ENCODE measurements at places on chromosomes 7 and 10.

- no peak for DNase-seq
Measured at GRCh38 chr7:50751146-50751545, 31.6 kb downstream of the GRB10 start.

GRCh38 chr7:105309235-105310169 lies 79.2 kb downstream of the SRPK2 start:
- no peak for DNase-seq

DNA sequence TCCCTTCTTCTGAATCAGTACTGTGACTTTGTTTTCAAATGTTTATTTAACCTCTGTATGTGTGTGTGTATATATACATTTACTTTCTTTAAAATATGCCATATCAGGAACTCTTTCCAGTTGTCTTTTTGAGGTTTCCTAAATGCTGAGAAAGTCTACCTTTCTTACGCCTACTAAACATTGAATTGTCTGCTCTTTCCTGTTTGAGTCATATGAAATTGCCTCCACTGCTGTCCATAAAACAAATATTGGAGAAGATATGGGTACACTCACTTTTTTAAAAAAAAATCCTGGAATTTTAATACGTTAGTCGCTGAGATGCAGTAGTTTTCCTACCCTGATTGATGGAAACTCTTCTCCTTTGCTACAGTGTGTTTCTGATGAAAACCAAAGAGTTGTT lies 298.7 kb upstream of the TEX47 start:
- no peak for DNase-seq

DNA sequence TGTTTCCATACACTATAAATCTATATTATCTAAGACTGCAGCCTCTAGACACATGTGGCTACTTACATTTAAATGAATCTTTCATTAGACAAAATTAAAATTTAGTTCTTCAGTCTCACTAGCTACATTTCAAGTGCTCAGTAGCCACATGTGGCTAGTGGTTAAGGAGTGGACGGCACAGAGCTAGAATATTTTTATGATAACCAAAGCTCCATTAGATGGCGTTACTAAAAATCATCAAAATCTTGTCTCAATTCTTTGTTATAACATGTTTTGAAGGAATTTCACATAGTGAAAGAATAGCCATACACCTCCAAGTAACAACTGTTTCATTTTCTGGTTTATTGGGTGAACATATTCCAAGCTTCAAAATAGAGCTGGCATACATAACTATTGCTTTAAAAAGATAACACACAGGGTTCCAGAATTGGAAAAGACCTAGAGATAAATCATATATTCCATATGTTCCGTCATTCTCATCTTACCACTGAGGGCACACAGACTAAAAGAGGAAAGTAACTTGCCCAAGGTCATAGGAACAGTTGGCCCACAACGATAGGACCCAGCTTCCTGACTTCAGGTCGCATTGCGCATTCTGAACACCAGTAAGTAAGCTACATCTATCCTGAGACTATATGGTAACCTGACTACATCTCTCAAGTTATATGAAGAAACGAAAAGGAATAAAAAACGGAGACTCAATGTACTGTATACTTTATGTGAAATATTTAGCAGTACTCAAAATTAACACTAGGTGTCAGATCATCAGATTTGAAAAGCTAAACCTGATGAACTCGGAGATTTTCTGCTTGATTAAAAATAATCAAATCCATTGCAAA lies 66.6 kb downstream of the CAV1 start:
- no peak for DNase-seq

GRCh38 chr10:59847326-59847725 lies 59.0 kb downstream of the CCDC6 start:
- no peak for DNase-seq

DNA sequence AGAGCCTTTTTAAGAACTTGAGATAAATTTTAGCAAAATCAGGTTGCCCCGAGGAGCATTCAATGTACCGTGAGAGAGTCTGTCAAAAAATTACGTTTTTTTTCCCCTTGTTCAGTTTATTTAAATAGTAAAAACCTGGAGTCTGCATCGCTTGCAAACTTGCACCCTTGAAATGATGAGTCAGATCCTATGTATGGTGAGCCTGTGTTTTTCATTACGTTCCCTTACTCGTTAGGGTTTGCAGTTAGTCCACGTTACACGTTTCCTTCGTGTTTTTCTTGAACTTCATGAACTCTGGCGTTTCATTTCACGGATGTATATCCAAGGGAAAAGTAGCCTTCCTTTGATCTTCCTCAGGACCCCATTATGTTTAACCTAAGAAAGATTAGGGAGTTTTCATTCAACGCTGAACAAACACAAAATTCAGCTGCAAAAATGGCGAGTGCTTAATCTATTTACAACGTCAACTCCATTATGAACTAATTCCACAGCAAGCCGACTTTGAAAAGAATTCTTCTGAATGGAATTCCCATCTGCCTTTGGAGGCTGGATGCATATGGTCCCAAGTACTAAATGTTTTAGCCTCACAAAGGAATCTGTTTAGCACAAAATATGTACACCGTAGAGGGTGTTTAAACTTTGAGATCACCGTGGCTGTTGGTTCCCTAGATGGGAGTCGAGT lies 182.4 kb downstream of the MYOF start:
- DNase-seq: no peak

DNA sequence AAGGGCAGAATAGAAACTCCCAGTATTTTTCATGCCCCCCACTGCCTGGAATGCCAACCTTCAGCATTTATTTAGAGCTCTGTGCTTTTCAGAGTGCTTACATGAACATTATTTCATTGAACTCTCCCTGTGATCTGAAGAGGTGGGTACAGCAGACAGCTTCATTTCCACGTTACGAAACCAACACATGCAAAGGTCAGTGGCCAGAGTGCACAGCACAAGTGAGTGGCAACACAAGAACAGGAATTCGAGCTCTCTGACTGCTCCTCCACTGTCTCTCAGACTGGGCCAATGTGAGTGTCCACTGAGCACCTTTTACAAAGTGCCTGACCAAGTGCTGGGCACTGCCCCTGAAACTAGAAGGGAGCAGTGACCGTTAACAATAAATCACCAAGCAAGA lies 162.9 kb downstream of the GLI3 start:
- DNase-seq: no peak

GRCh38 chr7:128777156-128778123 lies 1.8 kb upstream of the OPN1SW start:
- no peak for DNase-seq

- DNase-seq: no peak
Measured at GRCh38 chr7:41731493-41732435, 28.9 kb upstream of the INHBA start.

DNA sequence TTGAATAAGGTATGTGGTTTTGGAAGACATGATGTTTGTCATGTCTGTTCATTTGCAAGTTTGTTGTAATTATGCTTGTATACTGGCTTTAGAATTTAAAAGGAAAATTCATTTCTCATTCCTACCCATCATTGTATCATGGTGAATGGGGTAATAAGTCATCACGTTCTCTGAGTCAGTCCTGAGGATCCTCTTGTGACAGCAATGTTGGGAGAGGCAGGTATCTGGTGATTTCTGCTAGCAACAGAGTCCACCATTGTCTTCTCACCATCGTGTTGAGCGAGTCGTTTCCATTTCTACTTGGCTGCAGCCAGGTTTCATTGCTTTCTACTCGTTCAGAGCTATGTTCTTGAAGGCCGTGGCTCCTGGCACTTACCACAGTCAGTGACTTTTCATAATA lies 16.3 kb downstream of the CUL1 start:
- no peak for DNase-seq

- no peak for DNase-seq
Measured at GRCh38 chr10:123607386-123607785, 58.8 kb upstream of the GPR26 start.

GRCh38 chr7:107100824-107101223 lies 56.3 kb downstream of the PRKAR2B start:
- DNase-seq: no peak

All from stimulated activated CD4-positive, alpha-beta T cell treated with anti-CD3 and anti-CD28 coated beads, TNF-alpha, amount 100 ng/mL, for 48 hours (primary cell).